CD8-positive, alpha-beta memory T cell (primary cell): ENCODE measurements at places on chromosomes 4 and X.
A peak's percentile ranks its signal among the peaks of the same experiment; 100 is the strongest.

GRCh38 chr4:185608185-185608584 is 72.9 kb upstream of the PDLIM3 start:
- no peak for DNase-seq

DNA sequence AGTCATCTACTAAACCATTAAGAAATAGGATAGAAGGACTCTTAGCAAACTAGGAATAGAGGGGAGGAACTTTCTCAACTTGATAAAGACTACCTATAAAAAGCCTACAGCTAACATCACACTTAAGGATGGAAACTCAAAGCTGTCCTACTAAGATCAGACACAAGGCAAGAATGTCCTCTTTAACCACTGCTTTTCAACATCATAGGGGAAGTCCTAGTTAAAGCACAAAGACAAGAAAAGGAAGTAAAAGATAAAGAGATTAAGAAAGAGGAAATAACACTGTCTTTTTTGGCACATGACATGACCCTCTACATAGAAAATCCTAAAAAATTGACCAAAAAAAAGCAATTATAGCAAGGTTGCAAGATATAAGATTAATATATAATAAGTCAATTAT is 136.6 kb downstream of the FBXW7 start:
- DNase-seq = no peak

- DNase-seq = no peak
Observed at GRCh38 chr4:64130907-64131306, 278.3 kb downstream of the TECRL start.

GRCh38 chr4:16029886-16030285 is 53.9 kb downstream of the PROM1 start:
- DNase-seq = no peak

DNA sequence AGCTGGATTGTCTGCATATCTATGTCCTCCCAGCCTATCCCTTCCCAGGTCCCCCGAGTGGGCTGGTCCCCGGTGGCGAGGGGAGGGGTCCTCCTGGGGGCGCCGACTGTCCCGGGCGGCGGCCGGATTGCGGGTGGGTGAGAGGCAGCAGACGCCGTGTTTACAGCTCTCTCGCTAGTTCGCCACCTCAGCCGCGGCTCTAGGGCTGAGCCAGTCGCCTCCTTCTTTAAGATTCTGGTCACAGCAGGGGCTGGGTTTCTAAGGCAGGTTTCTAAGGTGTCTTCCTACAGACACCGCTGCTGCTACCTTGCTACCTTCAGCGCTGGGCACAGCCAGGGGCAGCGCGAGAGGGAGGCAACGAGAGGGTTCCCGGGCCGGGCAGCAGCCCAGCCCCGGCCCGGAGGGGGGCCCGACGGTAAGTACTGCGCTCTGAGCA is 57.2 kb downstream of the FRMPD3 start:
- DNase-seq = no peak

GRCh38 chr4:90546114-90546513 is 418.9 kb downstream of the CCSER1 start:
- DNase-seq = no peak

GRCh38 chr4:42410446-42410845 is 13.2 kb downstream of the SHISA3 start:
- no peak for DNase-seq

DNA sequence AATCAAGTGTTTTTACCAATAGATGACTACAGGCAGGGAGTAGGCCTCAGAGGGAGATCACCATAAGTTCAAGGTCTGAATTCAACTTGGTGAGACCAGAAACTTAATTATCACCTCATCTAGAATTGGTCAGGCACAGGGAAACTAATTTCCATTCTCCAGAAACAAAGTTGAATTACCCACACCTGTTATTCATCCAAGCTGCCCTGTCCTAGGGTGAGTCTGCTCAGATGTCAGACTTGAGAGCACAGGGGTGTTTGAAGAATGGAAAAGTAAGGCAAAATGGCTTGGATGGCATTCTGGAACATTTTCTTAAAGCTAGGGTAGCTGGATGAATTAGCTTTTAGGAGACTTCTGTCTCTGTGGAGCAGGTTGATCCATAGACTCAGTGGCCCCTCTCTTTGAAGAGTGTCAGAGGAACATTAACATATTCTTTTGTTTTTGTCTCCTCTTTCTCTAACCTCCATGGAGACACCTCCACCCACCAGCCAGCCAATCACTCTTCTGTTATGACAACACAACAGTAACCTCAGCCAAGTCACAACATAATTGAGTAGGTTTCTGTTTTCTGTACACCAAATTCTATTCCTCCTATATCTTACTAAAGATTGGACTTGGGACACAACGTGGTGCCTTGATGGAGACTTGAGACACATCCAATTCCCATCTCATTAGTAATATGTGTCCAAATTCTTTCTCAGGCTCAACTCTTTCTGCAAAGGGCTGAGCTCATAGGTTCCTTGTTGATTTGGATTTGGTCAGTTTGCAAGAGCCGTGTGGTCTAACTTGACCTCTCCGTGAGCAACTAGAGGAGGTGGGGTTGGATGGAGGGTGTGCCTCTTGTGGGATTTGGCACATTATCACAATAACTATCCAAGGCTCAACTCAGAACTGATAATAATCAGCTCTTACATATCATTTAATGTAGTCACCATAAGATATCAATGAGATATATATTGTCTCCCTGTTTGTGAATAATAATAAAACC is 45.1 kb downstream of the VSIG4 start:
- DNase-seq = no peak

- DNase-seq = peak; percentile 48
Observed at GRCh38 chrX:13131396-13132137, 87.1 kb upstream of the FAM9C start.

GRCh38 chrX:131917588-131917987 is 105.5 kb upstream of the STK26 start:
- DNase-seq = no peak

DNA sequence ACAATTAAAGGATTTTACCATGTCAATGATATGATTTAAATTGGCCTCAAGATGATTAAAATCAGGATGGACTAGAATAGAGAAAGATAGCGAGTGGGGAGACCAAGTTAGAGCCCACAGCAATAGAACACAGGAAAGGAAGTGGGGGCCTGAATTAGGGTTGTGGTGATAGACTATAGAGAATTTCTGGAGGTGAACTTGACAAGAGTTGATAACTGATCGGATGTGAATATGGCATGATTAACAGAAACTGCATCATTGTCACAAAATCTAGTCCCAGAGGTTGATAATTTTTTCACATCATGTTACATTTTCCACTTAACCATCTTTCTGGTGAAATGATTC is 26.3 kb upstream of the TRPC3 start:
- no peak for DNase-seq

DNA sequence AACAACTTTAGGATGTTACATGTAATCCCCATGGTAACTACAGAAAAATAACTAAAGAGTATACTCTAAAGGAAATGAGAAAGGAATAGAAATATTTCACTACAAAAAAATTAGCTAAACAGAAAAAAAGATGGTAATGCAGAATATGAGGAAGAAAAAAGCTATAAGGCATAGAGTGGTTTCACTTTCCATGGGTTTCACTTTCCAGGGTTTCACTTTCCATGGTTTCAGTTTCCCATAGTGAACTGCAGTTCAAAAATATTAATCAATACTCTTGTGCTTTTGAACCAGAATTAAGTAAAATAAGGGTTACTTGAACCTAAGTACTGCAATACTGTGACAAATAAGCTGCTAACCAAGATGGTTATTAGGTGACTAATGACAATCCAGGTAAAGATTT is 42.0 kb downstream of the NPFFR2 start:
- no peak for DNase-seq

GRCh38 chrX:48306175-48306574 is 50.3 kb downstream of the SSX3 start:
- DNase-seq = no peak
